Effector CD4-positive, alpha-beta T cell (primary cell): ENCODE measurements at places on chromosomes 3 and 15.

DNA sequence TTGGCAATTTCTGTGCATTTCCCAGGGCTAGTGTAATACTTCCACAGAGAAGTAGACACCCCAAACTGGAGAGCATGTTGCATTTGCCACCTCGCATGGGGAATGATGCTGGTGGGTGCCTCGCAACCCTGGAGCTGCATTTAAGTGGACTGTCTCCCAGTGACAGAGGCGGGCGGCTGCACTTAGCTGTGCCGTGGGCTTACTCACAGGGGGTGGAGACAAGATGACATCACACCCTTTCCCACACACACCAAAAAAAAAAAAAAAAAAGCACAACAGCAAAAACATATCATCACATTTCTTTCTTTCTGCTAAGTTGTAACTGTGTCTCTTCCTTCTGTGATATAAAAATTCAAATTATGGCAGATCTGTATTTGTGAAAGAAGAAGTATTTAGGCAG is at the start of gene ABI3BP:
TSS of gene ABI3BP (minus strand) at position 113 of the 400 bp plus-strand sequence. CDS start at position 76, 37 bp downstream.
- DNase-seq, result no peak

DNA sequence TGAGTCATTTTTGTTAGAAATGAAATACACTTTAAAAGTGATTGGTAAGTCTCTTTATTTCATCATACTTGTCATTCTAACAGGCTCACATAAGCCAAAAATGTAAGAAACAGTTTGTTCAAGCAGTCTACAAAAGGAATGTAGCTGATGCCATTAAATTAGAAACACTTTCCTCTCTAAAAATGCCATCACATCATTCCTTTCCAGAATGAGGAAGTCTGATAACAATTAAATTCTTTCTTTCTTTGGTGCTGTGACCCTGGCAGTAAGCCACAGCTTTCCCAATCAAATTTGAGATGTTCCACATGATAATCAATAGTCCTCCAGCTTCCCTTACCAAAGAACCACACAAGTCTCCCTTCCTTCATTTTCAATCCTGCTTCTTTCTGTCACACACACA is 9.4 kb upstream of the P2RY1 start:
- no peak for DNase-seq

DNA sequence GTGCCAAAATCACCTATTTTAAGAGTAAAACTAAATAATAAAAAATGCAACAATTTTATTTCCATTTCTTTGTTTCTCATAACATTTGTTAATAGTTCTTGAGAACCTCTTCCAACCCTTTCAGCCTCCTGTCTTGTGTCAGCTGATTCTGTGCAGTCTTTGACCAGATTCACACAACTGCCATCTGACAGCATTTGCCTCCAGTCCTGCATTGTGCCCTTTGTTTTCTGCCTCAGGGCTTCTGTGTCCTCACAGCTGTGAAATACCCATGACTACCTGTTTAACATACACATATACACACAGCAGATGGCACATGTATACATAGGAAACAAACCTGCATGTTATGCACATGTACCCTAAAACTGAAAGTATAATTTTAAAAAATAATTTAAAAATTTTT is 13.2 kb upstream of the CNTN6 start:
- DNase-seq, result no peak

DNA sequence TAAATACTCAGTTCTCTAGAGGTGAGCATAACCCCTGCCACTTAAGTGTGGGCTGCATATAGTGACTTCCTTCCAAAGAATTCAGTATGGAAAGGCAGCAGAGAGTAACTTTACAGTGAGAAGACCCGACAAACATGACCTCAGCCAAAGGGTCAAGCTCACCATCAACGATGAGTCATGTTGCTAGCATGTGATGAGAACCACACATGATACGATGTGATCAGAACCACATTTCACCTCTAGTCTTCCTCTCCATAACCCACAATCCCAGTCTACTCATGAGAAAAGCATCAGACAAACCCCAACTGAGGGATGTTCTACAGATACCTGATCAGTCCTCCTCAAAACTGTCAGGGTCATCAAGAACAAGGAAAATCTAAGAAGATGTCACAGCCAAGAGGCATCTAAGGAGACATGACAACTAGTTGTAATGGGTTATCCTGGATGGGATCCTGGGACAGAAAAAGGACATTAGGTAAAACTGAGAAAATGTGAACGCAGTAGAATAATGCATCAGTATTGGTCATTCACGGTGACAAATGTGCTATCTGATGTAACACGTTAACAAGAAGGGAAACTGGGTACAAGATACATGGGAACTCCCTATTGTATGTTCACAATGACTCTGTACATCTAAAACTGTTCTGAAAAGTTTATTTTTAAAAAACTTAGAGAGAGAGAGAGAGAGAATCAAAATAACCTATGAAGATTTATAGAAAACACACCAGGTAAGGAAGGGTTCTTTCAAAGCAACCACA is 28.3 kb downstream of the SEC61A1 start:
- DNase-seq, result no peak

- DNase-seq, result no peak
Measured at GRCh38 chr3:37918627-37919026, 56.9 kb downstream of the CTDSPL start.

DNA sequence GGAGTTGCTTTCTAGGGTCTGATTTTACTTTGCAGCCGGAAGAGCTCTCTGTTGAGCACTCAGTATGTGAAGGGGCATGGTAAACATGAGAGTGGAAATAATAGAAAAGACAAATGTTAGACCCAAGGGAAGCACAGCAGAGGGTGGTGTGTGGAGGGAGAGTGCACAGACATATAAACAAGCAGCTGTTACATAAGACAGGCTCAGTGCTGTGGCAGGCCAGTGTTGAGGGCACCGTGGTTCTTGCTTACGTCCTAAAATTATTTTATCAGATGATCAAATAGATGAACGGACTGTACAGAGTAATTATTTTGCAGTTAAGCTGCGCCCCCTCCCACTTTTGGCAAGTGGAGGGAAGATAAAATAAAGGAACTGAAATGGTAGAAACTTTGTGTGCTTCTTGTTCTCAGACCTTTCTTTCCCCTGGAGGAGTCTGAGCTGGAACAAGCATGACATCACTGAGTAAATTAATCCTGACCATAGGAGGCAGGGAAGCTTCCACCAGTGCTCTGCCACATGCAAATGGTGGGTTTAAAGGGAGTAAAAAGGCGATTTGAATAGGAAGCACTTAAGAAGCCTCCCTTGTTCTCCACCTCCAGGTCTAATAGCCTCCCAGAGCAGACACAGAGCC is 205.6 kb downstream of the IL20RB start:
- DNase-seq, result no peak

DNA sequence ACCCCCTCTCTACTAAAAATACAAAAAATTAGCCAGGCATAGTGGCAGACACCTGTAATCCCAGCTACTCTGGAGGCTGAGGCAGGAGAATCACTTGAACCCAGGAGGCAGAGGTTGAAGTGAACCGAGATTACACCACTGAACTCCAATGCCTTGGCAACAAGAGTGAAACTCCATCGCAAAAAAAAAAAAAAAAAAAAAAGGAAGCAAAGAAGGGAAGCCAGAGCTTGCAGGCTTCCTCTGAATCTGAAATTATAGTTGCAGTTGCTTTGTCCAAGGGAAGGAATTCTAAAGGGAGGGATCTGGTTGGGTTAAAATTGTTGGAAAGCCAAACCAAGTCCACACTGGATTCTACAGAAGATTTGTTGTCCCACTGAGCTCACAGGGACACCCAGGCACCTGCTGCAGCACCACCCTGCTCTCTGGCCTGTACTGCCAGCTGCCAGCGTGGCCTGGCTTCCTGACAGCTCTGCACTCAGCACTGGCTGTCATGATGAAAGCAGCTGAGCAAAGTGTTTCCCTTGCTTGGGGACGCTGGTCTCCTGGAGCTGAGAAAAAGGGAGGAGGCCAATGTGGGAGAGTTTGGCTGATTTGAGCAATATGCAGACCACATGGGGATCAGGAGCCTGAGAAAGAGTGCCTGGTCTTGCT is 88.8 kb upstream of the HES1 start:
- DNase-seq, result no peak

GRCh38 chr3:186217820-186218164 is 108.9 kb upstream of the ETV5 start:
- no peak for DNase-seq

GRCh38 chr3:3110749-3111361 is 681 bp upstream of the IL5RA start:
- DNase-seq, result no peak

DNA sequence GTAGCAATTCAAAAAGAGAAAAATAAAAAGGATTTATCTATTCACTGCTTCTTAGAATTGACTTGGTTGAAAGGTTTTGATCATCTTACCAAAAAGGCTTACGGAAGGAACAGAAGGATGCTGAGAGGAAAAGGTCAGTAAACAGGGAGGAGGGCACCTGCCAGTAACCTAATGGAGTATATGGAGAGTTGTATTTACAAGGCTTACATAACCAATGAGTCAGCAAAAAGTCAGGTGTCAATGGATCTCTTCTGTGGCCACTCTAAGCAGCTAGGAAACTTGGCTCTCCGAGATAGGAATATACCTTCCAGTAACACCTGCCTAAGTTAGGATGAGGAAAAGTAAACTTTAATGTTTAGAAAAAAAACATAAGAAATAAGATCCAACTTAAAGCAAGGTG is 80.5 kb upstream of the PLXND1 start:
- no peak for DNase-seq

DNA sequence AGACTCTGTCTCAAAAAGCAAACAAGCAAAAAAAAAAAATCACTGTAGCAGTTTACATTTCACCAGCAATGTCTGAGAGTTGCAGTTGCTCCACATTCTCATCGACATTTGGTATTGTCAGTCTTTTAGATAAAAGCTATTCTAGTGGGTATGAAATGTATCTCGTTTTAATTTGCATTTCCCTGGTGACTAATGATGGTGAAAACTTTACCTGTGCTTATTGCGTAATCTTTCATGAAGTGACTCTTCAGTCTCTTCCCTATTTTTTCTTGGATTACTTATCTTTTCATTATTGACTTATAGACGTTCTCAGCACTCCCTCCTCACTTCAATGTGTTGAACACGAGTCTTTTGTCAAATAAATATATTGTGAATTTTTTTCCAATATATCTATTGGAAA is 37.2 kb upstream of the CLSTN2 start:
- no peak for DNase-seq

GRCh38 chr3:120280566-120280965 is 4.5 kb downstream of the GPR156 start:
- no peak for DNase-seq

DNA sequence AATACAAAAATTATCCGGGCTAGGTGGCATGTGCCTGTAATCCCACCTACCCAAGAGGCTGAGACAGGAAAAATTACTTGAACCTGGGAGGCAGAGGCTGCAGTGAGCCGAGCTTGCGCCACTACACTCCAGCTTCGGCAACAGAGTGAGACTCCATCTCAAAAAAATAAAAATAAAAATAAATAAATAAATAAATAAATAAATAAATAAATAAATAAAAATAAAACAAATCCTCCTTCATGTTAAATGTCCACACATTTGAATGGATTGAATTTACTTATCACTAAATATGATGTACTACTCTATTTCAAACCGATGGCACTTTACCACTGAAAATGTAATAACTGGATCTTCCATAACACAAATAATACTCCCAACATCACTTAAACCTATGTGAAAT is 36.3 kb downstream of the ZBTB20 start:
- no peak for DNase-seq
